ENCODE measurements at places on chromosomes 12 and 14. TPM values are rescaled to one million over a fixed set of nuclear protein-coding genes. Genes with fewer than 3 reads are reported as not detected.

The TMEM63C gene
- 8.8 TPM for total RNA-seq

The MYH6 gene
- total RNA-seq = 0.09 TPM

The AHNAK2 gene
- total RNA-seq = 3.4 TPM

DNA sequence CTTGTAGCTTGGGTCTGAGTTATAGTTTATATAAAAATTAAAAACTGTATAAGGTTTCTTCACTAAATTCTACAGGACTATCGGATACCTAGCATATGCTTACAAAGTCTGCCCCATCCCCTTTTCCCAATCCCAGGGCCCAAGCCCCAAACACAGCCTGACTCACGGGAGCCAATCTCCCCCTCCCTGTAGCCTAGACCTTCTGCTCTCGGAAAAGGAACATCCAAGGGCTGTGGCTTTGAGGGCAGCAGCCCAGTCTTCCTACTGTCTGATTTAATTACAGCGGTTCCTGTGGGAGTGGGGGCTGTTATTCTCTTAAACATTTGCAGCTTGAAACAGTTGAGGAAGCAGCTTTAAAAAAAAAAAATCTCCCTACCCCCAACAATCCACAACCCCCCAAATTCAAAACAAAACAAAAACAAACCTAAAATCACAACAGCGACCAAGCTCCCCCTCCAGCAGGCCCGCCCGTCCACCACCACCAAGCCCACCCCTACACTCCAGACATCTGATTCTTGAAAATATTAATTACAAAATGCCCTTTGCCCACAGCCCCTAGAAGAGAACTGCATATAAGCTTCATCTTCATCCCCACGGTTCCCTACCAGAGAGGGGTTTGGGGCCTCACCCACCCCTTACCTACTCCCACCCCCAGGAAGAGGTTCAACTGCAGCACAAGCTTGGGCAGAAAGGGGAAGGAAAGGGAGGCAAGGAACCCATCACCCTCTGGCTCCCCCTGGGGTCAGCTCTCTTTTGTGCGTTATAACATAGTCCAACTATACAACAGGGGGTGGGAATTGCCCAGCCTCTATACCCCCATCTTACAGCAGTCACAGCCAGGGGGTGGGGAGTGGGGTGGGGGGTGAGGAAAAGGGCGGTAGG, 1.1 kb upstream of the PRKAG1 start:
- peak; percentile 58 for DNase-seq

- DNase-seq = no peak
Measured at GRCh38 chr14:71163842-71164629, 256.8 kb downstream of the PCNX1 start.

The PROX2 gene
- 0.04 TPM for total RNA-seq

The OR4K1 gene
- not detected for total RNA-seq

The TUNAR gene
- 36.3 TPM for total RNA-seq

- no peak for DNase-seq
Measured at GRCh38 chr14:48373981-48374380, 698.6 kb upstream of the MDGA2 start.

The SSPN gene
- total RNA-seq = 2.5 TPM

The BRF1 gene
- total RNA-seq = 23.9 TPM

DNA sequence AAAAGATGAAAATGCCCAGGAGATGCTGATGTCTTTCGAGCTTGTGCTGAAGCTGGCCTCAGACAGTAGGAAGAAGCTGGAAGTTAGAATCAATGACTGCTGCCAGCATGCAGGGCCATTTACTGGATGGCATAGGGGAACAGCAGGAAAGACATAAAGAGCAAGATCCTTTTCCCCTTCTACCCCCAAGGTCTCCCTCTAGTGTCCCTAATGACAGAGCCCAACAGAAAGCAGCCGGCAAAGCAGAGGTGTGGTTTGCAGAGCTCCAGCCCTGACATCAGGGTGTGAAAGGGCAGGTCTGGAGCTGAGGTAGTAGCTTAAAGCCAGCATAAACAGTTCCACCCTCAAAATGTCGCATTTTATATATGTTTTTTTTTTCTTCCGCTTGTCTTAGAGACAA, 1560.7 kb upstream of the TMEM132C start:
- DNase-seq = no peak

- DNase-seq = no peak
Measured at GRCh38 chr12:101832030-101832429, 1.3 kb upstream of the GNPTAB start.
